ENCODE measurements at places on chromosomes 1 and 21.

GRCh38 chr1:230365723-230366307, 60.3 kb downstream of the PGBD5 start:
- DNase-seq: no peak

GRCh38 chr1:76124196-76124595, 49.6 kb downstream of the ST6GALNAC3 start:
- DNase-seq: no peak

DNA sequence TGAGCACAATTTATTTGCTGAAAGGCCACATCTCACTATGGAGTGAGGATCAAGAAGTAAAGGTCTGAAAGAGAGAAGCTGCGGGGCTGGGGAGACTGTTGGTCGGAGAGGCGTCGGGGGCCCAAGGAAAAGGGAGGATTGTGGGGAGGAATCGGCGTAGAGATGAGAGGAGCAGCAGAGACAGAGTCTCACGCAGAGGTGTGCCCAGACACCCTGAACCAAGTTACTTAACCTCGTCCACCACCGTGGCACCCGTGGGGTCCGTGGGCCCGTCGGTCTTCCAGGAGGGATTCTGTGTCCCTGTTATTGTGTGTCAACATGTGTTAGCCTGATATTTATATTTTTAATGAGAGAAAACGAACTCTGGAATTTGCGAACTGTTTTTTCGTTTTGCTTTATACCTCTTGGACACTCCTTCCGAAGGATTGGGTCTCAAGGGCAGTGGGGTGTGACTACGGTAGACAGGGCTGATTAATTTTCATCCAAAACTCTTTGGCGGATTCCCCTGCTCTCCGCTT, 3.8 kb upstream of the NBPF1 start:
- DNase-seq: no peak

DNA sequence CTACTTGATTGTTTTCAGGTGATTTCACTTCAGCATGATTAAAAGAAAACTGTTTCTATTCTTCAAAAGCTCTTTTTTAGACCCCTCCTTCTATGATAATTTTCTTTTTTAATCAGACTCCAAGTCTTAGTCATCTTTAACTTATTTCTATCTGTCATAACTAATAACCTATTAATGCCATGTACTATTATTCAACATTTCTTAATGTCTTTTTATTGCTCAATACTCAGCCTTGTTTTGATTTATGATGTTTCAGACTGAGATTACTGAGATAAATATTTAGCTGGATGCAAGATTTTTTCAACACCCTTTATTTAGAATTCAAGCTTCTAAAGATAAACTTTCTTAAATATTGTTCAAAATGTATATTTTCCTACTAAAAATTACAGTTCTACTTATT, 53.6 kb downstream of the ATP6V1G3 start:
- no peak for DNase-seq

GRCh38 chr1:181178241-181178879, 89.9 kb downstream of the IER5 start:
- DNase-seq: no peak

DNA sequence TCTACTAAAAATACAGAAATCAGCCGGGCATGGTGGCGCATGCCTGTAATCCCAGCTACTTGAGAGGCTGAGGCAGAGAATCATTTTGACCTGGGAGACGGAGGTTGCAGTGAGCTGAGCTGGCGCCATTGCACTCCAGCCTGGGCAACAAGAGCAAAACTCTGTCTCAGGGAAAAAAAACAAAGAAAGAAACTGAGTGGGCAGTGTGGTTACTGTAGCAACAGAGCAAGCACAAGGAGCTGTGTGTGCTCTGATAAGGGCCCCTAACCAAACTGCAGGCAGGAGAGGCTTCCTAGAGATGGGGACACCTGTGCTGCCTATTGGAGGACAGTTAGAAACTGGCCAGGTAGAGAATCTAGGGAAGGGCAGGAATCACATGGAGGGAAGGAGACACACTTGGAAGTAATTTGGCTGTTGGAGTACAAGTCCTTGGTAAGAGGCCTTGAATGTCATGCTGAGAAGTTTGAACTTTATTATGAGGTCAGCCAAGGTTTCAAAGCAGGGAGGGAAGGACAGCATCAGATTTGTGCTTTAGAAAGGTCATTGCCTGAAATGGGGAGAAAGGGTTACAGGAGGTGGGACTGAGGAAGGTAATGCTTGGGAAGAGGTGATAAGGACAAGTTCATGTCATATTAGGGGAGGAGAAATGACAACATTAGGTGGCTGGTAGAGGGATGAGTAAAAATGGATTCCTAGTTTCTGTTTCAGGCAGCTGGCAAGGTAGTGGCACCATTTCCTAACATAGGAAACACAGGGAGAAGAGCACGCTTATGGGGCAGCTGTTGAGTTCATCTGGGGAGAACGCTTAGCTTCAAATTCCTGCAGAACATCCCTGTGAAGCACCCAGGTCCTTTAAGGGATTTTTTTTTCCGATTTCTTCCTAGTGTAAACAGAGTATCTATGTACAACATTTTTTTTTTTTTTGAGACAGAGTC, 69.2 kb upstream of the ARTN start:
- no peak for DNase-seq

All from GDM1 (cell line).